ENCODE measurements at places on chromosomes 13 and 19.

- no peak for DNase-seq
- no peaks in the 10 kb centered on the region for H3K4me1 ChIP-seq
- no peak overlapping the region for H3K4me3 ChIP-seq
- H3K36me3 ChIP-seq: no peaks in the 10 kb centered on the region
- no peaks in the 10 kb centered on the region for H3K27me3 ChIP-seq
- H3K27ac ChIP-seq: no peak overlapping the region
These were observed 4.9 kb upstream of the ZNF787 start for GRCh38 chr19:56125806-56126590.

- peak overlapping the region; percentile 88 for H3K27ac ChIP-seq
- peaks cover 10% of the 10 kb centered on the region for H3K27me3 ChIP-seq
- peak overlapping the region; percentile 88 for H3K4me3 ChIP-seq
- H3K36me3 ChIP-seq: peaks cover 9% of the 10 kb centered on the region
These were observed 6.8 kb downstream of the ANO8 start for GRCh38 chr19:17327654-17328516.

DNA sequence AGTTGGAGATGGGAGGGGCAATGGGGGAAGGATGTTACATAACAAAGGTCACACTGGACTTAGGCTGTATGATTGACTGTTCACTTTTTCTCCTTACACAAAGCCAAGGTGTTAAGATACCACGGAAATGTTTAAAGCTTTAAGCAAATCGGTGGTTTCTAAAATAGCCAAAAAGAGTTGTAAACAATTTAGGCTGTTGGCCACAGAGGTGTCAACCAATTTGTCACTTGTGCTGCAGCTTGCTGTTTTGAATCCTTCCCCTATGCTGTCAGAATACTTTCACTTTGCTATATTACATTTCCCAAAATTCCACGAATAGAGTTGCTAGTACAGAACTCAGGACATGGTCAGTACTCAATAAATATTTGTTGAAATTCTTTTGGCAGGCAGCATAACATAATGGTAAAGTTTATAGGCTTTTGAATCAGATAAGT lies 149.3 kb downstream of the VWA8 start:
- H3K4me3 ChIP-seq: no peak overlapping the region
- H3K4me1 ChIP-seq: no peaks in the 10 kb centered on the region
- DNase-seq: no peak
- no peaks in the 10 kb centered on the region for H3K27me3 ChIP-seq
- peaks cover 37% of the 10 kb centered on the region for H3K36me3 ChIP-seq

DNA sequence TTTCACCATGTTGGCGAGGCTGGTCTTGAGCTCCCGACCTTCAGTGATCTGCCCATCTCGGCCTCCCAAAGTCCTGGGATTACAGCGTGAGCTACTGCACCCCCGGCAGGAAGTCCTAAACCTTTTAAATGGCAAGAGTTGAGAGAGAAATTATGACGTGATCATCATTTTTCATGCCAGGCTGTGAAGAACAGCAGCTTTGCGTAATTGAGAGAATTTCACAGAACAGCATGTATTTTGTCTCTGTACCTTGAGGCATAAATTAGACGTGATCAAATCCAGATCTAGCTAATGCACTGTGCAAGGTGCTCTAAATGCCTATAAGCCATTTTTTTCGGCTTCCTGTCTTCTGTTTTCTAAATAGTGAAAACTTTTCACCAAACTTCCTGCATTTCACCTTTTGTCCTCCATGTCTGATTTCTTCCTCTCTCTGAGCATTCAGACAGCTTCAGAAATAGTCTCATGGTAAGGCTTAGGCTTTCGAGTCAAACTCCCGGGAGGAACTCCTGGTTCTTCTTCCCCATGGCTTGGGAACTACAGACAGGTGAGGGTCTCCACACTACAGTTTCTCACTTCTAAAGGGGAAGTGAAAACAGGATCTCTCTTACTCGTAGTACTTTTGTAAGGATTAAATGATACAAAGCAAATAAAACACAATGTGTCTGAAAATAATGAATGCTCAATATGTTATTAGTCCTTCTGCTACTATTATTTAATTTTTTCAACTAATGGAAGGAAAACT lies 51.0 kb downstream of the WDFY2 start:
- H3K27ac ChIP-seq: peak overlapping the region; percentile 54
- DNase-seq: no peak
- H3K4me1 ChIP-seq: peaks cover 59% of the 10 kb centered on the region
- H3K36me3 ChIP-seq: no peaks in the 10 kb centered on the region
- H3K4me3 ChIP-seq: peak overlapping the region; percentile 39
- no peaks in the 10 kb centered on the region for H3K27me3 ChIP-seq

Measured in type B pancreatic cell (in vitro differentiated cells).